ENCODE measurements at places on chromosomes 6 and 20.

DNA sequence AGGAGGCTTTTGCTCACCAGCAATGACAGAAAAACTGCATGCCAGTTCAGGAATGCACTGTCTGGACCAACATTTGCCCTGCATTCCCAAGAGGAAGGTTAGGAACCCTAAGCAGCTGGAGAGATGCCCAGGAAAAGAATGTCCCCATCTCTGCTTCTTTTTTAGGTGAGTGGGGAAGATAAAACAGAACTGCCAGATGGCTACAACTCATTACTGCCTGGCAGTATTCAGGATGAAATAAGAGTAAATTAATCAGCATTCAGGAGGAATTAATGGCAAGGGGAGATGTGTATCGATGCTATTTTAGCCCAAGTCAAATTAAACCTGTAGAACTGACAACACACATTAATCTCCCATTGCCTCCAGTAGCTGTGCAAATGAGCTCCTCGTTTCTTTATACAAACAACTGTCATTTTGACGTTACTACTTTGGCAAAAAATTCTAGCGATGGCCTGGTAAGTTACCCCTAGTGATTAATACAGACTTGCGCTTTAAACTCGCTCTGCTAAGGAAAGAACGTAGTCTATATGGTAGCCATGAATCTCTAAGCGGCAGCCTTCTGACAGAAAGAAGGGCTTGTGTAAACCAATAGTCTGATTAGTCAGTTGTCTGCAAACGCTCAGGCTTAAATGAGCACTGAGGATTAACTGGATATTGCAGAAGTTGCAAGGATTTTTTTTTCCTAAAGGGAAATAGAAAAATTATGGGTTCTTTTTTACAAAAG lies 16.7 kb upstream of the SMLR1 start:
- DNase-seq = peak; percentile 60

- DNase-seq = no peak
Measured at GRCh38 chr6:44897316-44897715, 430.8 kb upstream of the RUNX2 start.

DNA sequence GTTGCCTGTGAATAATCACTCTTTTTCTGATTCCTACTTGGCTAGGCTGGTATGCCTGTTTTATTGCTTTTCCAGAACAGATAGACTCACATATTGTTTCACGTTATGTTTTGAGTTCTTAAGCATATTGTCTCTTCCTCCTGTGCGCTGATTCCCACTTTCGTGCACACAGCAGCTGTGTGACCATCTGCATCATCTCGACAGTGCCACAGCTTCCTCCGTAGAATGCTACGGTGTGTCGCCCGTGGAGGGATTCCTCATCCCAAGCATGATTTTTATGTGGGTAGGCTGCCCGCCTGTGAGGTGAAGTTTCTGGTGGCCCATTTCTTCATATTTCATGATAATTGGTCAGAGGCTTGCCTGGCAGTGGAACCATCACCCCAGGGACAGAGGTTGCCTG lies 31.8 kb downstream of the PLCB4 start:
- no peak for DNase-seq

GRCh38 chr6:129748901-129749748 lies 39.1 kb upstream of the ARHGAP18 start:
- peak; percentile 71 for DNase-seq

DNA sequence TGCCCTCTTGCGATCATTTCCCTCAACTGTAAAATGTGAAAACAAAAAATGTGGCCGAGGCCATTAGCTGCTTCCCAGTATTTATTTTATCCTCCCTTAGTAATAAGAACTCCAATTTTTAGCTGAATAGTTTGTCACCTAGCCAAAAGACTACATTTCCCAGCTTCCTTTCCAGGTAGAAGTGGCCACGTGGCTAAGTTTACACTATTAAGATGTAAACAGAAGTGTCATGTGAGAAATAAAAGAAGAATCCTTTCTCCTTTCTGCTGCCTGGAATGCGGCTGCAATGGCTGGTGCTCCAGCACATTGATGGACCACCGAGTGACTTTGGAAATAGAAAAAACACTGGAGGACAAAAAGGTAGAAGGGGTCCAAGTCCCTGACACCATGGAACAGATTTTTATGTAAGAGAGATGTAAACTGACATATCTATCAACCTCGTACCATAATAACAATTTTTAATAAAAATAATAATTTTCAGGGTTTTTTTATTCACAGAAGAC lies 268.8 kb downstream of the PKHD1 start:
- DNase-seq = no peak

DNA sequence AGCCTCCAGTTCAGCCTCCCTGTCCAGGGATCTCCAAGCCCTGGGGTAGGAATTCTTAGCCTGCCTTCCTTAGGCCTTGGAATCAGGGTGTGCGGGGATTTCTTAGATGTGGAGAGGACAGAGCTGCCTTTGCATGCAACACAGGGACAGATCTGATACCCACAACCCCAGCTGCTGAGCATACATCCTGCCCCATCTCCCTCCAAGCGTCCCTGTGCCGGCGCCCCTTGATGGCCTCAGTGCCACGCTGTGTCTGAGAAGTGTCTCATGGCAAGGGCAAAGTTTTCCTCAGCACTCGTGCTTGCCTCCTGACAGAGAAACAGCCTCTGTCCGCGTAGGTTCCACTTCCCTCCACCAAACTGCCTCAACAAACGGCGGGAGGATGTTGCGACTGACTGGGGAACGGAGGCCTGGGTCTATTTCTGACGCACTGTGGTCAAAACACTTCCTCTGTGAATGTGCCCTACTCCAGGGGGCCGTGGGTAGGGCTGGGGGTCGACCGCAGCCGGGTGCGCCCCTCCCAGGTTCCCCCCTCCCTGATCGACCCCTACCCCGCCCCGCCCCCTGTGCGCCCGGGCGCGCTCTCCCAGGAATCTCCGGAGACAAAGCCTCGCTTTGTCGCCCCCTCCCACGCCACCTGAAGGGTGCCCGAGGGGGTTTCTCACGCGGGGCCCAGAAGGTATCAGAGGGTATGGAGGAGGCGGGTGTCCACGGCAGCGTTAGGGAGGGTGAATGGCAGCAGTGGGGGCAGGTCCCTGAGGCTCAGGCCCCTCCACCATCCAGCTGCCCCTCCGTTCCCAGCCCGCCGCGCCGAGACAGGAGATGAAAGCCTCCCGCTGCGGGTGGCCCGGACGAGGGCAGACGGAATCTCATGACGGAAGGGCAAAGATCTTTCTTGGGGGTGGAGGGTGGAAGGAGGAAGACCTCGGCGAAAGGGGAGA lies 806 bp downstream of the MICAL1 start:
- peak; percentile 46 for DNase-seq

GRCh38 chr6:37083243-37084138 lies 78.0 kb downstream of the FGD2 start:
- DNase-seq = peak; percentile 93

- DNase-seq = no peak
Measured at GRCh38 chr6:146194434-146194833, 165.6 kb downstream of the GRM1 start.

- DNase-seq = peak; percentile 70
Measured at GRCh38 chr20:34872622-34873224, at the start of gene GGT7. Gene GGT7, minus strand, starts transcription at chr20:34872856. Its CDS starts 41 bp downstream, at chr20:34872815.

DNA sequence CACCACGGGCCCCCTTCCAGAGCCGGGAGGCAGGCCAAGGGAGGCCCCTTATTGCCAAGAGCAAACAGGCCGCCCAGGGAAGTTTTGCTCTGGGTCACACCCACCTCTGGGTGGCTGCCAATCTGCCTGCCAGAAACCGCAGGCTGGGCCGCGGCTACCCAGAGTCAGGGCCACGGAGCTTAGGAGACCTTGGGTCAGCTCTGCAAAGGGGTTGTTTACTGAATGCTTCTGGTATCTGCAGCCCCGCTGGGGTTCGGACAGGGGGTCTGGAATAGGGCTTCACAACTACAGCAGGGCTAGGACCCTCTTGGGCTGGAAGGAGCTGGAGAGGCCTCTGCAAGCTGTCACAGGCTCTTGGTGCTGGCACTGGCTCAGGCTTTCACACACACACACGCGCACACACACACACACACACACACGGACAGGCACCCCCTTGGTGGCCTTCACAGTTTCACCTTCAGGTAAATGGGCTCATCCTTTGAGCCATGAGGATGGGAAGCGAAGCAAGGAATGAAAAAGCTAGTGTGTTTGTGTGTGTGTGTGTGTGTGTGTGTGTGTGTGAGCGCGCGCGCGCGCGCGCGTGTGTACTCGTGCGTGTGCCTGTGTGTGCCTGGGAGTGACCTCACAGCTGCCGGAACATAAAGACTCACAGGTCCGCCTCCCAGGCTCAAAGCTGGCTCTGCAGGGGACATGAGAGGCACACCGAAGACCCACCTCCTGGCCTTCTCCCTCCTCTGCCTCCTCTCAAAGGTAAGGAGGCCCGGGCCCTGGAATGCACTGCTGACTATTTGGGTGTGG lies at the start of gene CCN5:
Gene CCN5 (plus strand): TSS at position 669 of the 798 bp plus-strand sequence. CDS start 22 bp downstream, at position 691.
- peak; percentile 66 for DNase-seq

GRCh38 chr20:58753267-58753921 lies 60.8 kb downstream of the NPEPL1 start:
- no peak for DNase-seq

GRCh38 chr6:132490024-132490423 lies 22.9 kb downstream of the STX7 start:
- DNase-seq = peak; percentile 52

GRCh38 chr20:25394276-25394675 lies 3.6 kb upstream of the ABHD12 start:
- DNase-seq = no peak

GRCh38 chr6:108359901-108360882 lies 65.3 kb downstream of the AFG1L start:
- DNase-seq = peak; percentile 4

DNA sequence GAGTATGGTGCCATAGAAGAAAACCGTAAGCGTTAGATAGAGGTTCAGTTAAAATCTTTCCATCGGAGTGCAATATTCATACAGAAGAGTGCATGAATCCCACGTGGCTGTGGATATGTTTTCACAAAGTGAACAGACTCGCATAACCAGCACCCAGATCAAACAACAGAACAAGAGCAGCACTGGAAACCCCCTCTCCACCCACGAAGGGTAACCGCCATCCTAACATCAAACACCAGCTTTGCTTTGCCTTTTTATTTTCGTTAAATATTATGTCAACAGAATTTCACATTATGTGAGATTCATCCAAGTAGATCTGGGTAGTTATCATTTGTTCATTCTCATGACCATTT lies 4.7 kb downstream of the GTSF1L start:
- DNase-seq = no peak

- no peak for DNase-seq
Measured at GRCh38 chr6:111681860-111682259, 76.2 kb upstream of the TRAF3IP2 start.

DNA sequence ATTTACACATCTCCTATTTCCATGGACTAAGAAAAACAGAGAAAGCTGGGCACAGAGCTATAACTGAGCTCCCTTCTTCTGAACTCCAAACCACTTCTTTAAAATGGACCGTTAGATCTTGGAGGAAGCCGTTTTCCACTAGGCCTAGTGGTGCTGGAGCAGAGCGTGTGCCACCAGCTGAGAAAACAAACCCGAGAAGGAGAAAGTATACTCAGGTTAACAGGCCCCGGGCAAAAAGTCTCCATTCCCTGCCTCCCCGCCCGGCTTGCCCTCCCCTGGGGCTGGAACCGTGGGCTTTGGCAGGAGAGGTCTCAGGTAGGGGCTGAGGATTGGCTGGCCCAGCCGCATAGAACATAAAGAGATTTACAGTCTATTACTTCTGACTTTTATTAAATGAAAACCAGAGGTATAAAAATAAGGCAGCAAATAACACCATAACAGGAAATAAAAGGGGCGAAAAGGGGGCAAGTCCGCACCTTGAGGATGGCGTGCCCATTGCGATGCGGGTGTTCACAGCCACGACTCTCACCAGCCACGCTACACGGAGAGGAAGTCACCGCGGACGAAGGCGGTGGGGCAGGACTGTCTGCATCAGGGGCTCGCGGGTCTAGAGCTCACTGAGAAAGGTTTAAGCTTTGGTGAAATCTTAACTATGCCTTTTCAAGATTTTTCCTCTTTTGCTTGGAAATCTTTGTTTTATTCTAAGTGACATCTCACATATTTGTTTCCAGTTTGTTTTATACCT lies 191.2 kb upstream of the GMDS start:
- no peak for DNase-seq
